Fibroblast of upper back skin (primary cell): ENCODE measurements at places on chromosomes 16 and 17.
A peak's percentile ranks its signal among the peaks of the same experiment; 100 is the strongest.

GRCh38 chr16:22313876-22314470 lies 16.8 kb downstream of the POLR3E start:
- DNase-seq = no peak

- no peak for DNase-seq
These were observed 43.8 kb downstream of the NDEL1 start for GRCh38 chr17:8479431-8479947.

DNA sequence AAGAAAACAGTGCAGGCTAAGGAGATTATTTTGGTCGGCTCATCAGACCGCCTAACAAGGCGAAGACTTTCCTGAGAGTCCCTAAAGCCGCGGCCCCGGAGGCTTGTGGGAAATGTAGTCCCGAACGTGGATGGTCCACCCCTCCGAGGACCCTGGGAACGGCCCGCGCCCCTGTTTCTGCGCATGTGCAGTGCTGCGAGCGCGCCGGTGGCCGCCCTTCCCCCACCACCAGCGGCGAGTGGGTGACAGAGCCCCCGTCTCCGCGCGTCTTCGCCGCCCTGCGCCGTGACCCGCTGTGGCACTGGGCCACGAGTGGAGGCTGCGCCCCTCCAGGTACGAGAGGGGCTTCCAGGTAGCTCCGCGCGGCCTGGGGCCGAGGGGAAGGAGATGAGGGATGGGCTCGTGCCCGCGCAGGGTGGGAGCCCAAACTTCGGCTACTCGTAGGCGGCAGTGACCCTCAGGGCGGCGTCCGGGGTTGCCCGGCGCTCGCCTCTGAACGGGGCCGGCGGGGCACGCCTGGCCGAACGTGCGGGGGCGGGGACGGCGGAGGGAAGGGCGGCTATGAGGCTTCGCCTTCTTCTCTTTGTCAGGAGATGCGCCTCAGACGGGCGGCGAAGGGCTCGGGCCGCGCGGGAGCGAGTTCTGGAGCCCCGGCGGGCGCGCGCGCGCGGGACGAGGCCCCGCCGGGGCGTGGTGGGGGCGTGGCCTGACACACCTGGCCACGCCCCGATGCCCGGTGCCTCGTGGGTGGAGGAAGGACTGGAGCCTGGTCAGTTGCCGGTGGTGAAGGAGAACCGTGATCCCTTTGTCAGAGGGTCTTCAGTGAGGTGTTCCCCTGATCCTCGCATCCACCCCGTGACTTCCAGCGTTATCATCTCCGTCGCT lies at the start of gene ZFP1:
TSS of gene ZFP1 (plus strand) at position 214 of the 885 bp plus-strand sequence. CDS start 4,428 bp downstream, outside the sequence.
- DNase-seq = peak; percentile 92

DNA sequence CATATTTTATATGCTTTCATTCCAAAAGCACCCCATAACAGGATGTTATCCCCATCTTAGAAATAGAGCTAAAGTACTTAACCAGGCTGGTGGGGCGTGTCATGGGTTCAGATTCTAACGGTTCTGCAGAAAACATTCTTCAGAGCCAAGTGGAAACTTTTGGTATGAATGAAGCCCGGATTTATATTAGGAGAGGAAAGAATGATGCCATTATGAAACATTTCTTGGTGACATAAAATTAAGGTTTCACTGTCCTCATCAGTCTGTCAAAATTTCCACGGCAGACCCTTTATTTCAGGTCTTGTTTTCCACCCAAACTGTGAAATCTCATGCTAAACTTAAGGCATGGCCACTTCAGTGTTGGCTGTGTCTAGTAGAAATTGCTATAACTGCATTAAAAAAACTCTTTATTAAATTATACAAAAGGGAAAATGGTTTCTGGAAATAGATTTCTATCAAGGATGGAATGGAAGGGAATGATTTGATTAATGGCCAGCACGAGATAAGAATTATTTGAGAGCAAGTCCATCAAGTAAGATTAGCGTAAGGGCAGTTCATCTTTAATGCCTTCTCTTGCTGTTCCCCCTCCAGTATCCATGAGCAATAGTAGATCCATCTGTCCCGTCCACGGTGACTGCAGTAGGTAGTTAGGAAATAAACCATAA lies 11.7 kb downstream of the PRKCA start:
- DNase-seq = no peak

DNA sequence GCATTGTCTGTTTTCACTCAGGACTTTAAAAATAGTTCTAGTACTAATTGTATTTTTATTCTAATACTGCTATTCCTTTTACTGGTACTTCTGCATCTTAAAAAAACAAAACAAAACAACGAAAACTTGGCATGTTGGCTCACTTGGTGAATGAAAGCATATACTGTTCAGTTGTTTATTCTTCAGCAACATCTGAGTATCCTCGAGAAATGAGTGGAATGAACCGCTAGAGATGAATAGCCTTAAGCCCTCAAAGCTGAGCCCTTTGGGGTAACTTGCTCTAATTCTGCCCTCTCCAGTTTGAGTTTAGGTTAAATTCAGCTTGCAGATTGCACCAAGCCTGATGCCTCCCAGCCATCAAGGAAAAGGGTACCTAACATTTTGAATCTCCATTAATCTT lies 126.5 kb downstream of the WWOX start:
- no peak for DNase-seq

DNA sequence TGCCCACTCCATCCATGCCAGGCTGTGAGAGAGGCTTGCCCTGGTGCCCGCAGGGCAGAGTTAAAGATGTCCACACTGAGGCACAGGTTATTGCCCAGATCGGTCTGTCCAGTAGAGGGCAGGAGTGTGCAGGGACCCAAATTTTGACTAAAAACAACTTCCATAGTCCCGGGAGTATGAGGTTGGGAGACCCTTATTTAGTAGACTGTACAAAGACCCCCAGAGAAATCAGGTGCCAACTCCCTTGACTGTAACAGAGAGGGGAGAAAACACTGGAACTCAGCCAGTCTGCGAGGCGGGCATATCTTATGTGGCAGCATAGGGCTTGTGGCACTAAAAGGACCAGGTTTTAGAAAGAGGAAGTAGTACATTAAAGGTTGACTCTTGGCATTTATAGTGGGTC lies 43.4 kb downstream of the HNF1B start:
- DNase-seq = no peak

- no peak for DNase-seq
These were observed 2103.1 kb downstream of the TP53TG3F start for GRCh38 chr16:35562471-35562870.

DNA sequence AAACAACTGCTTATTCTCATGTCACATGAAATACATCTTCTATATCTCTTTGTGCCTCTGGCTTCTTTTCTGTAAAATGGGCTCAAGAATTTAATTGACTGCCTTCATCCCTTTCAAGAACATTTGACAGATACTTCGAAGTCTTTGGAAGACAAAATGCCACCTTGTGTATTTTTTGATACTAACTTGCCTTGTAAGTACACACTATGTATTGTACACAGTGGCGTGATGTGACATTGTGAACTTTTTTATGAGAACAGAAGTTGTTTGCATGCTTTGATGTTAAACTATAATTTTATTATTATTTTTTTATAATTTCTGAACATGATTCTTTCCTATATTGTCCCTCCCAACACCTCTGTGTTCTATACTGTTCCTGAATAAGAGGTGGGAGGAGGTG lies 73.7 kb downstream of the MAP2K4 start:
- DNase-seq = no peak

DNA sequence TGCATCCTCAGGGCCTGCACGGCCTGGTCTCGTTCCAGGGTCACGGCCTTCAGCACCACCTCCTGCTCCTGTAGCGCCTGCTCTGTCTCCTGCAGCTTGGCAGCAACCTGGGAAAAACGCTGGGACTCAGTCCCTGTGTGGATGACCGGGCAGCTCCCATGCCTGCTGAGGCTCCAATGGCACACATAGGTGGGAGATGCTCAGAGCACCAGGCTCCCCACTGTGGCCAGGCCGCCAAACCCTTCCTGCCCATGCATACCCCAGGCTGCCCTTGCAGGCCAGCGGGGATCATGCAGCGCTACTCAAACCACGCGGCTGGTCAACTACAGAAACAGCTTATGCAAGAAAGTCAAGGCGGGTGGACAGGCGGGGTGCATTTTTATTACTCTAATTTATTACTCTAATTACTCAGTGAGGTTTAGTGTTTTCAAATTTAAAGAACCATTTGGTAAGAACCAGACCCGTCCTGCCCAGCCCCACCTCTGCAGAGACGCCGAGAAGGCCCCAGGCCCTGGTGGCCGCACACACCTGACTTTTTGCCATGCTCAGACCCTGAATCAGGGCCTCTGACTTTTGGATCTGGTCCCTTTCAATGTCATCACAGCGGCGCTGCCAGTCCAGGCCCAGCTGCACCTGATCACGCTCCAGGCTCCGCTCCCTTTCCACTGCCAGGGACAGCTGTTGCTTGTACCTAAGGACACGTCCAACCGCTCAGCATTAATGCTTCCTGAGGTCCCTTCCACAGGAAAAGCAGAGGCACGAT lies 34.0 kb downstream of the CCDC57 start:
- DNase-seq = no peak

DNA sequence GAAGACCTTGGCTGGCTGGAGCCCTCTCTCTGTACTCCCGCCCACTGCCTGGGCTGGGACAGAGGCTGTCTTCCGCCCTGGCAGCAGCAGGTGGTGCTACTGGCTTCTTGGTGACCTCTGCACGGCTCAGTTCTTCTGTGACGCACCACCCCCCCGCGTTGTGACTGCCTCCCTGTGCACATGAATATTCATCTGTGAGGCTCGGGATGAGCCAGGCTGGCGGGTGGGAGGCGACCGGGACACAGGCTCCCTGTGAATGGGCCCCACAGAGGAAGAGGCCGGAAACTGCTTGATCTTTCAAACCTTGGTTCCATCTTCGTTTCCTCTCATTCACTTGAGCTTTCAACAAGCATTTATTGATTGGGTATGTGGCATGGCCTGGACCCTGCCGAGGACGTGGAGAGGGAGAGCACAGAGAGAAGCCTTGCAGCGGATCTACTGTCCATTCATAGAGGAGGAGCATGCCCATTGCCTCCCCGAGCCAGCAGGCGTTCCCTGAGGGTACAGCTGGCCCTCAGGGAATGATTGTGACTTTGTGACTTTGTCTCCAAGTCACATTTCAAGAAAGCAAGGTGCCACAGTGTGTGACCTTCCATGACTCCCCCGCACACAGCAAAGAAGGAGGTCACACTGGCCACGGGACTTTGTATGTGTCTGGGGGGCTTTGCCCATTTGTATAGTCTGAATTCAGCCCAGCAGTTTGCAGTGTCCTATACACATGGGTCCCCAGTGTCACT lies 45.0 kb downstream of the B9D1 start:
- DNase-seq = peak; percentile 58

- peak; percentile 13 for DNase-seq
These were observed 106.8 kb upstream of the NOG start for GRCh38 chr17:56486732-56487131.

- no peak for DNase-seq
These were observed 15.0 kb upstream of the PRSS27 start for GRCh38 chr16:2734844-2735515.

- no peak for DNase-seq
These were observed 22.3 kb downstream of the CA10 start for GRCh38 chr17:52136166-52136565.

- no peak for DNase-seq
These were observed 14.7 kb downstream of the MPG start for GRCh38 chr16:92431-93339.

- peak; percentile 41 for DNase-seq
These were observed 3.3 kb upstream of the COG1 start for GRCh38 chr17:73189417-73190099.

GRCh38 chr17:43995150-43995471 lies 9.3 kb upstream of the NAGS start:
- DNase-seq = no peak

- peak; percentile 95 for DNase-seq
These were observed 192.4 kb downstream of the SEC14L1 start for GRCh38 chr17:77332981-77333685.

- no peak for DNase-seq
These were observed 95.4 kb downstream of the CYLD start for GRCh38 chr16:50837324-50837723.

DNA sequence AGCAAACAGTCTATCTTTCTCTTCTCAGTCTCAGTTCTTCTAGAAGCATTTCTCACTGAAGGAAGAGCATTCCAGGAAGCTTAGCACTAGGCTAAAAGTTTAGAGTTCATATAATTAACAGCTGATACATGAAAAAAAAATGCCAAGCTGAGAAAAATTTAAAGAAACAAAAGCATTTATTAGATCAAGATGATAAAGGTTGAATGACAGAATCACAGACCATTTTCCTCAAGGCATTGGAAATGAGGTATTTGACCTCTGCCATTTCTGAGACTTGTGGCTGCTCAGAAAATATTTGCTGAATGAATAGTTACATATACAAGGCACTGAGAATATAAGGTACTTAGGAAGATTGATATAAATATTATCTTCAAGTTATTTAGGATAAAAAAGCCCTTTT lies 901.6 kb upstream of the GOT2 start:
- peak; percentile 92 for DNase-seq

GRCh38 chr17:47847341-47848197 lies 3.4 kb downstream of the SP6 start:
- no peak for DNase-seq

GRCh38 chr17:50183421-50183994 lies 17.7 kb downstream of the SGCA start:
- DNase-seq = peak; percentile 81

DNA sequence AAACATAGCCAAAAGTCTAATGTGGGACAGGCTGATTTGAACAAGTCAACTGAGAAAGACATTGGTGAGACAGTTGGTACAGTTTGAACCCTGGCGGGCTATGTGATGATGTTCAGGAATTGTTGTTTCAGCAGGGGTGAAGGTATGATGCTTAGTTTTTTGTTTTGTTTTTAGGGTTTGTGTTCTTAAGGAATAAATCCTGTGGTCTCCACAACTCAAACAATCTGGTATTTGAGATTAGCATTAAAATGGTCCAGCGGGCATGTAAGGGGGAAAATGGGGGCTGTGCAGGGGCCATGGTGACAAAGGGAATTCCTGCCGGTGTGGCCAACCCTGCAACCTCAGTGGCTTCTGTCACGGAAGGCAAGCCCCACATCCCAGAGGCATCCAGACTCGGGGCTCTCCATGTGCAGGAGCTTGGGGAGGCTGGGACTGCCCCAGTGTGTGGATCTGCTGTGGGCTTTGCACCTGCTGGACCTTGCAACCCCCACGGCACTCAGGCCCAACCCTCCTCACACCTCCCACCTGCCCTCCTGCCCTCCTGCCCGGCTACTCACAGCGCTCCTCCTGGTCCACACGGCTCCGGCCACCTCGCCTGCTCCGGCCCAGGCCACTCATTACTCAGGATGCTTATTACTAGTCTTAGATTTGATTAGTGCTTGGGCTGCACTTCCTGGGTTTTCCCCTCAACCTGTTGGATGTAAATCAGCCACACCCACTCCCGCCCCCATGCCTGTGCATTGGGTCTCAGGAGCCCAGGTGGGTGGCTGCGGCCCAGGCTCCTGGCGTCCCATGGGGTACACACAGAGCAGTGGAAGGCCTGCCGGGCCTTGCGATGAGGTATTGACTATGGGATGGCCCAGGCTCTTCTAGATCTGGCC lies at the start of gene TNFRSF13B:
TSS of gene TNFRSF13B (minus strand) at position 661 of the 881 bp plus-strand sequence. CDS start at position 618, 43 bp downstream.
- no peak for DNase-seq

- peak; percentile 65 for DNase-seq
These were observed 9.2 kb downstream of the COL1A1 start for GRCh38 chr17:50192144-50192617.

- DNase-seq = no peak
These were observed 45.9 kb downstream of the MAP1LC3B start for GRCh38 chr16:87437911-87438610.
